Fibroblast of skin of right biceps (primary cell): ENCODE measurements at places on chromosomes 7 and 10.

- no peak for DNase-seq
Measured at GRCh38 chr7:24017519-24017918, 266.5 kb upstream of the NPY start.

DNA sequence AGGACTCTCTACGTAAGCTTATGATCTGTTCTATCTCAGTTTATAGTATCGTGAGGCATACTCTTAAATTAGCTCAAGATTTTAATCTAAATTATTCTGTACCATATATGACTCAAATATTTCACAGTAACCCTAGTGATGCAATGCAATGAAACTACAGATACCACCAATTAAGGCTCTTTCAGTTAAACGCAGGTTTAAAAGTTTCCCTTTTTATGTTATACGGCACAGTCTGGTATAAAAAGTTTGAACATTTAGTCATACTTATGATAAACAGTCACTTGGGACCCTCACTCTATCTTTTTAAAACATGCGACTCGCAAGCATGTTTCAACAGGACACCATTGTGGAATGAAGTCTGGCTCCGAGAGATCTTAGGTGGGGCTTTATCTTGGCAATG, 107.2 kb downstream of the CDK6 start:
- peak; percentile 64 for DNase-seq

- DNase-seq: peak; percentile 14
Measured at GRCh38 chr7:100753750-100754149, 20.4 kb downstream of the ZAN start.

DNA sequence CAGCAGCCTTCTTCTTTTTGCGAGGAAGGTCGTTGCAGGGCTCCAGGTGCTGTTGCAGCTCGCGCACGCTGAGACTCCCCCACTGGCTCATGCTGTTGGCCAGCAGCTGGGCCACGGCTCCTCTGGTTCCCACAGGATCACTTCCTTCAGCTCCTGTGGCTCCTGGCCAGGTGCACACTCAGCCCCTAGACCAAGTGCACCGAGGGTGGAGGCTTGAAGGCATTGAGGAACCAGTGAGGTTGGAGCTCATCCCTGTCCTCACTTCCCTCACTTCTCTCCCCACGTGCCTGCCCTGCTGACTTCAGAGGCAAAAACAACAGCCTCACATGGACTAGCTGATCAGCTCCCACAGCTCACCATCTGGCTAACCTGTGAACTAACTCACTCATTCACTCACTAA, 46.2 kb upstream of the ADRB1 start:
- DNase-seq: no peak

GRCh38 chr10:7788639-7789286, 786 bp downstream of the ATP5F1C start:
- peak; percentile 33 for DNase-seq
